Stimulated activated CD8-positive, alpha-beta memory T cell treated with anti-CD3 and anti-CD28 coated beads, Interleukin-4, amount 100 ng/mL, for 4 hours (primary cell): ENCODE measurements at places on chromosomes 7 and 10.

- DNase-seq, result no peak
Measured at GRCh38 chr10:103895411-103896186, 22.4 kb downstream of the STN1 start.

- DNase-seq, result no peak
Measured at GRCh38 chr7:5200561-5201235, 10.7 kb downstream of the WIPI2 start.

DNA sequence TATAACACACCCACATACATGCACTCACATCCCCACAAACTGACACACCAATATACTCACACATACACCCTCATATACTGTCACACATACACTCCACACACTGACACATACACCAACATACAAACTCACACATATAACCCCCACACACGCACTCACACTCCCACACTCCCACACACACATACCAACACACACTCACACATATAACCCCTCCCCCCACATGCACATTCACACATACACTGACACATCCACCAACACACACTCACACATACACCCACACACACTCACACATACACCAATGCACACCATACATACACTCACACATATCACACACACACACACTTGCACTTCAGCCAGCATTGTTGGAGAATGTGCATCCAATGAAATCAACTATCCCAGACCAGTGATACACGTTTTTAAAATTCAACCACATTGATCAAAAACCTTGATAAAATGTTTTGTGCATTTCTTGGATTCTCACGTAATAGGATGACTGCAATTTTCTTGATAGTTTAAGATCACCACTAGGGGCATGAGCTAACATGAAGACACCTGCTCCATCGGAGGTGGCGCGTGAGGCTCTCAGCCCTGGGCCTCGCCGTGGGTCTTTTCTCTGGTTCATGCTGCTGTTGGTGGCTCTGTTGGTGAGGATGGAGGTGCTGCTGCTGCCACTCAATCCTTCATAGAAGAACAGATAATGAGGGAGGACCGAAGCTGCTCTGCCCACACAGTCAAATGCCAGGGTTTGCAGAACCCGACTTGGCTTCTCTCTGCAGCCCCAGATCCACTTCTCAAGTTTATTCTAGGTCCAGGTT is 32.1 kb upstream of the CHST15 start:
- DNase-seq, result no peak

GRCh38 chr7:91240376-91240941 is 23.8 kb upstream of the FZD1 start:
- DNase-seq, result no peak
